ENCODE measurements at places on chromosomes 3 and 15. TPM values are rescaled to one million over a fixed set of nuclear protein-coding genes. Genes with fewer than 3 reads are reported as not detected.

The NUDT16 gene
- total RNA-seq, result 14.4 TPM

The METTL6 gene
- total RNA-seq, result 30.9 TPM

The TMC3 gene
- not detected for total RNA-seq

The CPLX3 gene
- not detected for total RNA-seq

The COL6A5 gene
- not detected for total RNA-seq

Measured in GM23248 (cell line).